ENCODE measurements at places on chromosomes 12 and 14. TPM values are rescaled to one million over a fixed set of nuclear protein-coding genes. Genes with fewer than 3 reads are reported as not detected.

DNA sequence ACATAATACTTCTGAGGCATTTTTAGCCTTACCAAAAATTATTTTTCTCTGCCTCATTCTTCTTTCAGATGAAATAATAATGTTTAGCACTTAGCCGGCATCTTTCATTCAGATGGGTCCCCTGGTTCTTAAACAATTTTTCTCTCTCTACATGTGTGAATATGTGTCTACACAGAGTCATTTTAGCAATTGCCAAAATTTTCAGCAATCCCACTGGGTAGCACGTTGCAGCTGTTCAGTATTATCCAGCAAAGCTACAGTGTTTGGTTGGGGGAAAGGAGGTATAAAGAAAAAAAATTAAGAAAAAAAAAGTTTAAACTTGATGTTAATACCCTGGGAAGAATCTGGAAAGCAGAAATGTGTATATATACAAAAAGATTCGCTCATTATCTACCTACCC, 160.5 kb upstream of the TRHDE start:
- no peak for DNase-seq

GRCh38 chr12:93978553-93978952, 169.8 kb upstream of the PLXNC1 start:
- DNase-seq, result no peak

- no peak for DNase-seq
These were observed 36.6 kb upstream of the PIK3C2G start for GRCh38 chr12:18224745-18225144.

- no peak for DNase-seq
These were observed 17.5 kb downstream of the POLE2 start for GRCh38 chr14:49670475-49670874.

DNA sequence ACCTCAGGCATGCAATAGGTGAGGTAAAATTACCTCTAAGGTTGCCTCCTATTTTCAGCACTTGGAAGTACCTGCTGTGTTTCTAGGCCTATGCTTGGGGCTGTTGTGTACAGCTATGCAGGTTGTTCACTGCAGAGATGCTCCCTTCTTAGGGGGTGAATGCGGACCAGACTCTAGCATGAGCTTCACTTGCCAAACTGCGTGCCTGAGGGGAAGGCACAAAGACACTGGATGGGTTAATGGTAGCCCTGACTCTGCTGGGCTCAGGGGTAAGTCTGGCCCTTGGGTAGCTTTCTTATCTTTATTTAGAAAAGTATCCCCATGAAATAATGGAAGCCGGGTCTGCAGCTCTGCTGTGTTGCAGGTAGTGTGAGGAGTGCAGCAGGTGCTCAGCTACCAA, 35.7 kb downstream of the B4GALNT3 start:
- no peak for DNase-seq

The BIN2 gene
- total RNA-seq, result 1.6 TPM

The C14orf132 gene
- 2.0 TPM for total RNA-seq

The BCL2L2 gene
- 30.2 TPM for total RNA-seq

The ANO2 gene
- 4.2 TPM for total RNA-seq

All from psoas muscle (tissue), 8 donors.